Renal pelvis (tissue), 12 donors: ENCODE measurements at places on chromosomes 3 and 15. TPM values are rescaled to one million over a fixed set of nuclear protein-coding genes. Genes with fewer than 3 reads are reported as not detected.

NDUFB5 gene
- 193 TPM for polyA plus RNA-seq

GRCh38 chr3:41288785-41289184 lies 89.5 kb downstream of the CTNNB1 start:
- no peak for DNase-seq

FANCD2OS gene
- polyA plus RNA-seq = not detected

- peak; percentile 72 for DNase-seq
Measured at GRCh38 chr3:66144568-66145407, 76.0 kb upstream of the SLC25A26 start.

DNA sequence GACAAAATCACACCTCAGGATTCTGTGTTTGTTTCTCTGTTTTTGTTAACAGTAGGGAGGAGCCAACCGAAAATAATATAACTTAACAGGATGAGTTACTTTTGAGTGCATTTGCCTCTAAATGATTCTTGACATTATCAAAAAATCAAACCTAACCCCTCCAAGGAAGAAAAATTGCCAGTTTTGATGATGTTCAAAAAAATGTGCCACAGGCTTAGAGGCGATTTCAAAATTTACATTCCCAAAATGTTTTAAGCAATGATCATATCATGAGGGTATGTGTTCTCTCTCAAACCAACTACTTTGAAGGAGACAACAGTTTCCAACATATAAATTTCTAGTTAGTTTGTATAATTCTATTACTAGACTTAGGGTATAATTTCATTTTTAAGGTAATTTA lies 6.7 kb downstream of the VGLL3 start:
- DNase-seq = no peak

DNA sequence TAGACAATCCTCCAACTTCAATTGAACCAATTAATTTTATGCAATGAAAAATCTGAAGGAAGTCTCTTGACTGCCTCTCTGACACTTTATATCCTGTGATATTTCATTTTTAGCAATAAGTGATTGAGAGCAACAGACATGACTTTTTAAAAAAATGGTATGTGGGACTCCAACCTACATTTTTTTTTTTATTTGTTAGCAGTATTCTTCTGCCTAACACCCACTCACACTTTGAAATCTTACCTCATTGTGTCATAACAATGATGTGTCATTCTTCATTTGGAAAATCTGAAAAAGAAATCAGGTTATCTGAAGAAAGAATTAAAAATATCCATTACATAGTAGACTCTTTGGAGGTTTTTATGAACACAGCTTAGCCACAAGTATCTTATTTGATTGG lies 541.3 kb upstream of the KCNMB2 start:
- no peak for DNase-seq

- no peak for DNase-seq
Measured at GRCh38 chr15:40770147-40770721, 454 bp downstream of the C15orf62 start.

GRCh38 chr3:135147657-135148056 lies 352.6 kb downstream of the EPHB1 start:
- DNase-seq = no peak

DNA sequence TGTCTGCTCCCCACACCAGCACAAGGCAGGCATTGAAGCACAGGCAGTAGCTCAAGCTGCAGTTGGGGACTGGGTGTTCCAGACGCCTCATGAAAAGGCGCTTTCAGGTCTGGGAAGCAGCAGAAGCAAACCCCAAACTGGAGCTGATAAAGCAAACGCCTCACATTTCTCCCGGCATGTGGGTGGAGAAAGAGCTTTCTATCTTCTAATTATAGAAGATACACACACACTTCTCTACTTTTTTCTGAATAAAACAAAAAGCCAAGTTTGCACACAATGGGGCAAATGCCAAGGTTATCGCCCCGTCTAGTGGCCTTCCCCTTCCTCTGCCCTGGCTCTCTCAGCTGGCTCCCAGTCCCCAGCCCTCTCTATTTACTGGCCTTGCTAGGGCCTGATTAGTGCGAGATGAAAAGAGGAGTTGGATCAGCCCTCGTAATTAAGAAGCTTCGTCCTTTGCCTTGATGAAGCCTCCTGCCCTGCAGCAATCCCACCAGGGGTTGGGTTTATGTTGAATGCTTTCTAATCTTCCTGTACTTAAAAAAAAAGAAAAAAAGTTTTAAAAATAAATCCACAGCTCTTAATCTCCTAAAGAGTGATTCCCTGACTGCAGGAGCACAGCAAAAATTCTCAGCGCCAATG lies 120.2 kb downstream of the MEGF11 start:
- no peak for DNase-seq

SLC2A2 gene
- 18.9 TPM for polyA plus RNA-seq

GOLGA8G gene
- 0.04 TPM for polyA plus RNA-seq

GRCh38 chr3:109131276-109131675 lies 5.2 kb upstream of the C3orf85 start:
- DNase-seq = no peak

DNA sequence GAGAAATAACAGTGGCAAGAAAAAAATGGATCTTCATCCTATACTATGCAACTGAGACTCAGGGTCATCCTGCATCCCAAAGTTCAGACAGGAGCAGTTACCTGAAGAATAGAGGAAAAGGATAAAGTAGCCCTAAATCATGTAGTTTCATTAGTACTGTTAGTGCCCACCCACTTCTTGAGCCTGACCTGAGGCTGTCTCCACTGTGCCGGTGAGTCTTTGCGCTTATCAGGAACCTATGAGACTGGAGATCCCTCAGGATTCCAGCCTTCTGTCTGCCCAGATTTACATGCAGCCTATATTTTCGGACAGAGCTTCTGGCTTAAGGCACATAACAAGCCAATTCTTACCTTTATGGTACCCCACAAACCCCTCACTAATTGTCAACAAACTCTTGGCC lies 791.6 kb downstream of the ROBO1 start:
- no peak for DNase-seq

SLC22A13 gene
- 6.1 TPM for polyA plus RNA-seq

GRCh38 chr3:41940393-41940792 lies 21.5 kb downstream of the ULK4 start:
- no peak for DNase-seq

DNA sequence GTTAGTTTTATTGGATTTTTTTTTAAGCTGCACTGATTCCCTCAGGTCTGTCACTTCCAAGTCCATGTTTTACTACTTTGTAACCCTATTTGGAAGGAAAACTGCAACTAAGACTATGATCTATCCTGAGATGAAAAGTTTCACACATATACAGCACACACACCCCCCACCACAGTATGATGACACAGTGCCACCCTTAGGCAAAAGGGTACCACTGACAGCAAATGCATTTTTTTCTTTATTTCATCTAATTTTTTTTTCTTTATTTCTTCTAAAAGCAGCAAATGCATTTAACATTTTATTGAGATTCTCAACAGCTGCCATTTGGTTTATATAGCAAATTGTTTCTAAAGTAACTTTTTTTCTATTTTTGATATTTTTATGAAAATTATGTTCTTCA lies 21.2 kb downstream of the NGRN start:
- DNase-seq = no peak

WNT5A gene
- polyA plus RNA-seq = 32.1 TPM

GRCh38 chr15:37199545-37199944 lies 99.2 kb upstream of the MEIS2 start:
- DNase-seq = peak; percentile 14

XYLB gene
- 11.1 TPM for polyA plus RNA-seq

DNA sequence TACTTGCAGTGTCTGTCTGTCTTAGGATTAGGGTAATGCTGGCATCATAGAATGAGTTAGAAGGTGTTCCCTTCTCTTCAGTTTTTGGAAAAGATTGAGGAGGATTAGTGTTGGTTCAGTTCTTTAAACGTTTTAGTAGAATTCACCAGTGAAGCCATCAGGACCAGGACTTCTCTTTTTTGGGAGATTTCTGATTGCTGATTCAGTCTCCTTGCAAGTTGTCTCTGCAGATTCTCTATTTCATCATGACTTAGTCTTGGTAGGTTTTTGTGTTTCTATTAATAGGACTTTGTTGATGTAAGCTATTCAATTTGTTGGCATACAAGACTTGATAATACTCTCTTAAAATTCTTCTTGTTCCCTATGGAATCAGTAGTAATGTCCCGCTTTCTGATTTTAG lies 48.9 kb downstream of the STT3B start:
- no peak for DNase-seq
